ENCODE measurements at places on chromosomes 6 and 20. TPM values are rescaled to one million over a fixed set of nuclear protein-coding genes. Genes with fewer than 3 reads are reported as not detected.

DNA sequence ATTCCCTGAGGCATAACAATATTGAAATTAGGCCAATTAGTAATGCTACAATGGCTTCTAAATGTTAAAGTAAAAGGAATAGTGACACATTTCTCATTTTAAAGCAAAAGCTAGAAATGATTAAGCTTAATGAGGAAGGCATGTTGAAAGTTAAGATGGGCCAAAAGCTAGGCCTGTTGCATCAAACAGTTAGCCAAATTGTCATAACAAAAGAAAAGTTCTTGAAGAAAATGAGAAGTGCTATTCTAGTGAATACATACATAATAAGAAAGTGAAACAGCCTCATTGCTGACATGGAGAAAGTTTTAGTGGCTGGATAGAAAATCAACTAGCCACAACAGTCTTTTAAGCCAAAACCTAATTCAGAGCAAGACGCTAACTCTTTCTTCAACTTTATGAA, 12.9 kb downstream of the OR2A4 start:
- no peak overlapping the region for H3K4me3 ChIP-seq
- H3K4me1 ChIP-seq: no peaks in the 10 kb centered on the region
- no peak overlapping the region for H3K27ac ChIP-seq
- no peak for DNase-seq
- H3K27me3 ChIP-seq: no peaks in the 10 kb centered on the region

DNA sequence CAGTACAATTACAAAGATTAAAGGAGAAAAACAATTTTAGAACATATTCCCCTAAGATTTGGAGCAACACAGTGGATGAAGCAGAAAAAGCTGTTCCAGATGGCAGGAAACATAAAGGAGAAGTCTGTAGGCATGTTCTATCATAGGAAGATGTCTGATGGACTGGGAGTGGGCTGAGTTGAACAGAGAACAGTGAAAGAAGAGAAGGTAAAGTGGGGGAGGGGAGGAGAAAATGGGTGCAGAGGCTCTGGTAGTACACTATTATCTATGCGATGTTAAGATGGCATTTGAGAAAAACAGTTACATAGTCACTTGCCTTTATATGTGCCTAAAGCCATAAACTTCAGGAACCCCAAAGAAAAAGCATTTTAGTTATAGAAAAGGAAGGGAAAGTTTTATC, 4.2 kb upstream of the PHIP start:
- no peak overlapping the region for H3K27ac ChIP-seq
- no peaks in the 10 kb centered on the region for H3K4me1 ChIP-seq
- no peak overlapping the region for H3K4me3 ChIP-seq
- H3K27me3 ChIP-seq: no peaks in the 10 kb centered on the region
- no peaks in the 10 kb centered on the region for H3K36me3 ChIP-seq

The LPA gene
- not detected for total RNA-seq

- DNase-seq: no peak
- H3K27ac ChIP-seq: no peak overlapping the region
- H3K4me3 ChIP-seq: no peak overlapping the region
- H3K27me3 ChIP-seq: no peaks in the 10 kb centered on the region
- H3K36me3 ChIP-seq: no peaks in the 10 kb centered on the region
- peaks cover 9% of the 10 kb centered on the region for H3K4me1 ChIP-seq
These were observed 28.9 kb downstream of the CEP57L1 start for GRCh38 chr6:109124219-109124618.

DNA sequence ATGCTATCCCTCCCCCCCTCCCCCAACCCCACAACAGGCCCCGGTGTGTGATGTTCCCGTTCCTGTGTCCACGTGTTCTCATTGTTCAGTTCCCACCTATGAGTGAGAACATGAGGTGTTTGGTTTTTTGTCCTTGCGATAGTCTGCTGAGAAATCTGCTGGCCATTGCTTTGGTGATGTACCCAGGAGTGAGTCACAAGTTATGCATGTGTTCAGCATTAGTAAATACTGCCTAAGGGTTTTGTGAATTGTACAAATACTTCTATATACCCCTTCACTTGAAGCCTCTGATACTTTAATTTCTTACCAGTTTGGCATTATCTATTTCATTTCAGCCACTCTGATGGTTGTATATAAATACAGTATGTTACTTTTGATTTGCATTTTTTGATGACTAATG, 711.3 kb upstream of the GJE1 start:
- DNase-seq: no peak
- H3K4me3 ChIP-seq: no peak overlapping the region
- no peaks in the 10 kb centered on the region for H3K27me3 ChIP-seq
- H3K36me3 ChIP-seq: no peaks in the 10 kb centered on the region
